ENCODE measurements at places on chromosomes 5 and 9.

DNA sequence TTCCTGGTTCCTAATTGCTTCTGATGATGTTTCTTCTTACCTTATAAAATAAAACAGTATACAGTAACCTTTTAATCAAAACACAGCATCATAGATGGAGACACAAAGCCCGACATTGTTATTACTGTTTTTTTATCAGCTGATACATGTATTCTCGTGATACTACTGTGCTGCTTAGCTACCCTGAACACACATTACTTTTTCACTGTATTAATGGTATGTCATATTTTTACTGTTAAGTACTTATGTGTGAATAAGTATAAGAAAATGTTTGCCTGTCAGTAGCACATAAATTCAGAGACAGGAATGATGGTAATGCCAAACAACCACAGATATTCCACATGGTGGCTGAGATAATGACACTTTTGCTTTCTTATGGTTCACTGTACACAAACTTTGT, 68.7 kb downstream of the RAB24 start:
- DNase-seq, result no peak

- no peak for DNase-seq
Measured at GRCh38 chr5:82812575-82812974, 264.6 kb downstream of the TMEM167A start.

GRCh38 chr5:73591698-73592501, 26.4 kb downstream of the UTP15 start:
- no peak for DNase-seq

- no peak for DNase-seq
Measured at GRCh38 chr5:116614603-116614920, 39.9 kb upstream of the SEMA6A start.

DNA sequence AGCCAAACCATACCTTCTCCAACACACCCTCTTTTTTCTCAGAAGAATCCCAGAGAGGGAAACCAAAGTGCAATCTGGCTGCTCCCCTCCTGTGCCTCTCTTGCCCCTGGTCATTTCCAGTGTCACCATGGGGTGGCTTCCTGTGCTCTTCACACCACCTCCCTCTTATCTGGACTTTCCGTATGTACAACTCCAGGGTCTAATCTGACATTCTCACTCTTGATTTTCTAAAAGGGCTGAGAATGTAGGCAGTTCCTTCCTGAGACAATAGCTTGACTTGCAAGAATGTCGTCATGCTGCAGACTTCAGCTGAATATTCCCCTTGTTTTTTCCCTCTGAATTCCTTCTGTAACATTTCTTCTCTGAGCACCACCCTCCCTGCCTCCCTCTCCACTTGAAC, 110.2 kb downstream of the FBXL7 start:
- no peak for DNase-seq

DNA sequence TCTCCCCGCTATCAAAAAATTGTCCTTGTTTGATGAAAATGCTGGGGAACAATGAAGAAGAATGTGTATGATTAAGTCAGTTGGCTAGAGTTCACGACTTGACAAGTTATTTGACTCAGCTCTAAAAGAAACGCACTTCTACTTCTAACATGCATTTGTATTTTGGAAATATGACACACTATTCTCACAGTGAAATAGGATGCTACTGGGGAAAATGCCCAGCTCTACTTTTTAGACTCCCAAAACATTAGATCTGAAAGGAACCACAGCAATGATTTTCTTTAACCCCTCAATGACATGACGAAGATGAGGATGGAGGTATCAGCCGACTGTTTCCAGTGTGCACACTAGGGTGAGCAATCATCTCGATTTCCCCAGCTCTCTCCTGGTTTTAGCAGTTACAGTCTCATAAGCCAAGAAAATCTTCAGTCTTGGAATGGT, 83.6 kb upstream of the PCSK1 start:
- DNase-seq, result no peak

GRCh38 chr9:99266255-99267023, 44.4 kb downstream of the SEC61B start:
- peak; percentile 66 for DNase-seq

DNA sequence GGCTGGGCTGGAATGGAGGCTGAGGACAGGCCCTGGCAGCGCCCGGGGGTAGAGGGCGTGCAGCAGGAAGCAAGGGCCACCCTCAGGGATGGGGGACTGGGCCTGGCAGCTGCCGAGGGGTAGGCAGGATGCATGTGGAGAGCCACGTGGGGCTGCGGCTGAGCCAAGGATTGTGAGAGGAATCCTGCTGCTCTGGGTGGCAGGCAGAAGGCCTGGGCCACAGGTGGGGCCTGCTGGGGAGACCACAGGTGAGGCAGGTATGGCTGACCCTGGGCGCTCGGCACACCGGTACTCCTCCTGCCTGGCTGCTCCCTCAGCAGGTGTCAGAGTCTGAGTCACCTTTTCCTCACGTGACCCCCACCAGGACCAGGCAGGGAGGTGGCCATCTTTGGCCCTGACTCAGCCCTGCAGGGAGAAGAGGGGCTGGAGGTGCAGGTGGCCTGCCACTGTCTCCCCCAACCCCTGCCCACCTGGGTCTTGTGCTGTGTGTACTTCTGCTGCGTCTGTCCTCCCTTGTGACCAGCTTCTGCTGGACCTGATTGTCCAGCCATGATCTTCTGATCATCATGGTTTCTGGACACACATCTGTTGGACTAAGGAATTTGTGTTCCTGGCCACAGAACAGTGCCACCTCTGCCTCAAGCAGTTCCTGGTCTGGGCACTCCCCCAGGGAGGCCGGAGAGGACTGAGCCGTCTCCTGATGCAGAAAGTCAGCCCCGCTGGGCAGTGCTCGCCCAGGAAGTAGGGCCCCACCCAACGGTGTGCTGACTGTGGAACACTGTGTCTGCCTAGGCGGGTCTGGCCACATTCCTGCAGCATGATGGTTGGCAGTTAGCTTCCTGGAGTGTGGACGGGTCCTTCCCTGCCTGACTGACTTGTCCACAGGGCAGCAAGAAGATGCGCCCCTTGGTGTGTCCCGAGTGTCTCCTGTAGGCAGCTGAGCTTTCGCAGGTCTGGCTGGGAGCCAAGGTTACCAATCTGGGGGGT, 6.4 kb downstream of the ARRDC1 start:
- DNase-seq, result peak; percentile 94

- DNase-seq, result no peak
Measured at GRCh38 chr9:23537192-23538066, 288.6 kb downstream of the ELAVL2 start.

DNA sequence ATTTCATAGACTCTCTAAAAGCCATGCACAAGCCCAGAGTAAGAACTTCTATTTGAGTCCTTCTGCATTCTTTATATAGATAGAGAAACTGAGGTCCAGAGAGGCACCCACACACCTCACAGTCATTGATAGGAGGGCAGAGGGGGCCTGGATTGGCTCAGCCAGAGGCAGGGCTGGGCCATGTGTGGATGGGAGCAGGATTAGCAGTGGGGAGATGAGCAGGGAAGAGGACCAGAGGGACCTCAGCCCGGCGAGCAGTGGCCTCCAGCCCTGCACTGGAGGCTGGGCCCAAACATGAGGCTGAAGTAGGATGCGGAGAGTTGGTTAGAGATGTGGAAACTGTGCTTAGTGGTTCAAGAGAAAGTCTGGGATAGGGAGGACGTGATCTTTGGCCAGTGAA, 34.0 kb downstream of the PPARGC1B start:
- no peak for DNase-seq

DNA sequence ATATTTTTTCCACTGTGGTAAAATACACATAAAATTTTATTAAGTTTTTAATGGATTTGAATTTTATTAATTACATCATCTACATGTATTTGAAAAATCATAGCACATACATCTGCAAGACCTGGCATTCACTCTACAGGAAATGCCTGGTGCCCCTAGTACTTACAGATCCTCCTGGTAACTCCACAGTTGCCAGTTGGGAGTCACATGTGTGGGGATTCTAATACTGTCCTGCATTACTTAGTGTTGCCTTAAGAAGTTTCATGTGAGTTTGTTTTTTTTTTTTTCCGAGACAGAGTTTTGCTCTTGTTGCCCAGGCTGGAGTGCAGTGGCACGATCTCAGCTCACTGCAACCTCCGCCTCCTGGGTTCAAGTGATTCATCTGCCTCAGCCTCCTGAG, 18.1 kb downstream of the KDM3B start:
- DNase-seq, result no peak

- no peak for DNase-seq
Measured at GRCh38 chr9:127030814-127031740, 91.4 kb downstream of the ANGPTL2 start.

DNA sequence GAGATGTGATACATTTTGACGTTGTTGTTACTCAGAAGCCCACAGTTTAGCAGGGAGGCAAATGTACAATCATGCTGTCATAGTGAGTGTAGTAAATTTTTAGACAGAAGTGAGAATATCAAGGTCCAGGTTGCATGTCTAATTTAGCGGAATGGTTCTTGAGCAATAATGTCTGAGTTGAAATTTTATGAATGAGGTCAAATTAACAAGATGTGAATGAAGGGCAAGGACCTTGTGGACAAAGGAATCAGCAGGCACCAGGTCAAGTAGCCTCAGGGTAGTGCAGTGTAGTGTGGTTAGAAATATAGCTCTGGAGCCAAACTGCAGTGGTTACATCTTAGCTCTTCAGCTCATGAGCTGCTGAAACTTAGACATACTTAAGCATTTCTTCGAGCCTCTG, 36.2 kb downstream of the TNFSF8 start:
- DNase-seq, result no peak

GRCh38 chr9:74887041-74887980, at the start of gene TRPM6:
TRPM6 (minus strand) TSS chr9:74887921; CDS start chr9:74887856, 65 bp downstream.
- DNase-seq, result peak; percentile 86

DNA sequence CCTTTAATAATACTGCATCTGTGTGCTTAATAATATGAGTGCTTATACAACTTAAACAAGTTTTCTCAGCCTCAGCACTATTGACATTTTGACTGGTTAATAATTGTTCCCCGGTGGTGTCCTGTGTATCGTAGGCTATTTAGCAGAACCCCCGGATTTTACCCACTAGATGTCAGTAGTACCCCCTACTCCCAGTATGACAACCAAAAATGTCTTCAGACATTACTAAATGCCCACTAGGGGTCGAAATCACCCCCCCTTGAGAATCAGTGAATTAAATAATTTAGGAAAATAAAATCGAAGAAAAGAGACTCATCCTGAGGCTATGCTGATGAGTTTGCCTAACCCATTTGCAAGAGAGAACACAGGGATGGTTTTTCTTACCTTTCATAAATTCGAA, 166.3 kb downstream of the ATP10B start:
- DNase-seq, result no peak

DNA sequence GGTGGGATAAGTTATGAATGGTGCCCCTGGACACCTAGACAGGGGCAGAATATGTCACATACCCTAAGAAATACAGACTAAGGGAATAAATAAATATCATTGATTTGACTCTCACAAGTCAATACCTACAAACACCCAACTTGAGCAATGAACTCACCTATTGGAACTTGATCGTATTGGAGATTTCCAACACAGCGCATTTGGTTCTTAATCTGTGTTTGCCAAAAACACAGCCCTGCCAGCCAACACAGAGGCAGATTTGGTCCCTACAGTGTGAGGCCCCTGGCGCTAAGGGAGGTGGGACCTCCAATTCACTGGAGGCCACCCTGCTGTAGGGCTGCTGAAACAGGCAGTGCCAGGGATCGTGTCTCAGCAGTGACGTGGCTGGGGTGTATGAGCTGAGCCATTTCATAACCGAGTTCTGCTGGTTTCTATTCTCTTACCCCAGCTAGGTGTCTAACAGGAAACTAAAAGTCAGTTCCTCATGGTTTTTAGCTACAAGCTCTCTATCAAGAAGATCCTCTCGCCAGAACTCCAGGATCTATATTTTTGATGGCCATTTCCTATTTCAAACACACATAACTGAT, 84.5 kb downstream of the SLC1A1 start:
- no peak for DNase-seq

- DNase-seq, result no peak
Measured at GRCh38 chr5:76971511-76971910, 18.7 kb downstream of the CRHBP start.

DNA sequence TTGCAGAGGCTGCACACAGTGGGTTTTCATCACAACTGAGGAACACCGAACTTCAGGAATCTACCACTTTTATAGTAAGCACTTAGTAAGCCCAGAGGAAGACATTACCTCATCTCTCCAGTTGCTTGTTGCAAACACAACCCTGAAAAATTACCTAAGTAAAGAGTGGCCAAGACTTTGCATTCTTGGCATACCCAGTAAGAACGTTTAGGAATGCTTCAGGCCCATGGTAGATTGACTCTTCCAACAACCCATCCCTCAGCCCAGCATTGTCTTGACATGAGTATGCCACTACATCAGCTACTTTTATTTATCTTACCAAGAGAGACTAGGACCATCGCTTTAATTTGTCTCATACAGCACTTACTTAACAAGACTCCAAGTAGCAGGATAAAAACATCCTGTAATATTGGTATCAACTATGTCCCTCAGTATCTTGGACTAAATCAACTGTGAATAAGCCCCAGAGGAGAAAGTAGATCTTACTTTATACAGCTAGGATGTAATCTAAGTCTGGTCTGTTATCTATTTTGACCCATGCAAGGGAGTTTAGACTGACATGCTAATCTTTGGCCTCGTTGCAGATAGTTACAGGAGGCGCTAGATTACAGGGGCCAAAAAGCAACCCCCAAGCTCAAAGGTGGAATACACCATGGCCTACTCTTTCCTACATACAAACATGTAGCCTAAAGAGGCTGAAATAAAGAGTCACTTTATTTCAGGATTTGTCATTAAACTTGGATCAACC, 114.9 kb downstream of the INVS start:
- no peak for DNase-seq

DNA sequence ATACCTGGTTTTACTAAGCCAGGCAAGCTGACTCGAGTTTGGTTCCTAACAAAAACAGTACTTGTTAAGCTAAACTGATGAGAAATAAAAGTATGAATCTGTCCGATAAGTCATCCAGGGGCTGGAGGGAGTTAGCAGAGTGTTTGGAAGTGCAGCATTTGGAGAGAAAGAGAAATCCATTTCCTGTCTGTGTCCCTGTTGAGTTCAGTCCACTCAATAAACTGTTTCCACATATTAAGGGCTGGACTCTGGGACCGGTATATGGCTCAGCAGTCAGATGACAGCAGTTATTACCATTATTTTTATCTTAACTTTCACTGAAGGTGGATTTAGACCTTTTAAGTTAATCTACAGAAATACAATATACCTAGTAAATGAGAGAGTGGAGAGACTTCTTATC, 130.6 kb upstream of the ADRA1B start:
- no peak for DNase-seq

GRCh38 chr5:147981074-147981473, 74.7 kb upstream of the C5orf46 start:
- DNase-seq, result no peak

GRCh38 chr9:132472599-132472998, 62.6 kb downstream of the CFAP77 start:
- DNase-seq, result no peak

GRCh38 chr5:72509401-72509800, 2.2 kb upstream of the ZNF366 start:
- DNase-seq, result no peak

- DNase-seq, result no peak
Measured at GRCh38 chr9:7237473-7238246, 479.9 kb downstream of the KDM4C start.

- DNase-seq, result no peak
Measured at GRCh38 chr5:149853331-149853648, 91.3 kb downstream of the PDE6A start.

DNA sequence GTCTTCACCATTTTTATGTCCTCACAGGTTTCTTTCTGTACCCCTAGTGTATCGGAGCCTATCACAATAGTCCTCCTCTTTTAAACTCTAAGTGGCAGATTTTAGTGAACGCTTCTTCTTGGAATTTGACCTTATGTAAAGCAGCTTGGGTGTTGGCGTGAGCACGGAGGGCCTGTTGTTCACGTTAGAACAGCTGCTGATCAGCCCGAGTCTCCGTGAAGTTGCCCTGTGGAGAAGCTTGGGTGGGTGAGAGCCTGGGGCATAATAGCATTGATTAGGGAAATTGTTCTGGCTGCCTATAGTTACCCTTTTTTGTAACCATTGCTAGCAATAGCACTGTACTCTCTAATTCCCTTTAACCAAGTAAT, 167.0 kb upstream of the OTULINL start:
- no peak for DNase-seq

All from Peyer's patch (tissue), 4 donors.